ENCODE measurements at places on chromosomes 2 and 18.

DNA sequence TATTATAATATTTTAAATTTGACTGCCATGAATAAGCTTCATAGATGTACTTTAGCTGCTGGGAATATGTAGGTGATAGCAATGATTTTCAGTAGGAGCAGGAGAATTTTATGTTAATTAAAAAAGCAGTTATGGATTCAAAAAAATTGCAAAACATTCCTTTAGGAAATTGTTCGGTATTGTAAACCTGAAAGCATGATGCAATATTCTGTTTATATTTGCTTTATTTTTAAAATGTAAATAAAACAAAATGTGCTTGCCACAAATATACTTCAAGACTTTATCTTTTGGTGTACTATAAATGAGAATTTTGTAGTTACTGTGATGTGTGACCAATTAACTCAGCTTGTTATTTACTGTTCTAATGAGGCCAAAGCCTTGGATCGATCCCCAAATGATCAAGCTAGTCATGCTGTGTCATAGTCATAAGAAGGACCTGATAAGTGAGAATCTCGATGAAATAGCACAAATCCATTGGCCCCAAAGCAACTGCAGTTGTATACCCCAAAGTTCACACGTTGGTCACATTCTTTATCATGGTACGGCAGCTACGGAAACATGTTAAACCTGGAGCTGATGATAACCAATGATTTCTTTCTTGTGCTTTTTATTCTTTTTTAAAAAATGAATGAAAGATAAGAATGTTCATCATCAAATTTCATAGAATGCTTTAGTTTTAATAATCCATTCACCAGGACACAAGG is 23.6 kb upstream of the ATIC start:
- no peak for DNase-seq

DNA sequence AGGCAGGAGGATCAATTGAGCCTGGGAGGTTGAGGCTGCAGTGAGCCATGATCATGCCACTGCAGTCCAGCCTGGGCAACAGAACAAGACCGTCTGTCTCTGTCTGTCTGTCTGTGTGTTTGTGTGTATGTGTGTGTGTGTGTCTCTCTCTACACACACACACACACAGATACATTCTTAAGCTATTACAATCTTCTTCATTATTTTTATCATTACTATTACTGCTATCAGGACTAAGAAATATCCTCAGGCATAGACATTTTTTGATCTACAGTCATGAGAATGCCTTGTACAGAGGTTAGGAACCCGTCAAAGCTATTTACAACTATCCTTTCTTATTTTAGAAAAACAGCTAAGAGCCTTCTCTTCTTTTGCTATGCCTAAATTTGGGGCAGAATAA is 207.4 kb downstream of the NEDD4L start:
- DNase-seq = no peak

- DNase-seq = peak; percentile 49
These were observed 2.5 kb downstream of the RTN4 start for GRCh38 chr2:55047677-55048299.

GRCh38 chr2:218607436-218608115 is at the start of gene PLCD4:
Gene PLCD4, plus strand, starts transcription at chr2:218607899. Its CDS starts 7,841 bp downstream, at chr2:218615740.
- peak; percentile 8 for DNase-seq

DNA sequence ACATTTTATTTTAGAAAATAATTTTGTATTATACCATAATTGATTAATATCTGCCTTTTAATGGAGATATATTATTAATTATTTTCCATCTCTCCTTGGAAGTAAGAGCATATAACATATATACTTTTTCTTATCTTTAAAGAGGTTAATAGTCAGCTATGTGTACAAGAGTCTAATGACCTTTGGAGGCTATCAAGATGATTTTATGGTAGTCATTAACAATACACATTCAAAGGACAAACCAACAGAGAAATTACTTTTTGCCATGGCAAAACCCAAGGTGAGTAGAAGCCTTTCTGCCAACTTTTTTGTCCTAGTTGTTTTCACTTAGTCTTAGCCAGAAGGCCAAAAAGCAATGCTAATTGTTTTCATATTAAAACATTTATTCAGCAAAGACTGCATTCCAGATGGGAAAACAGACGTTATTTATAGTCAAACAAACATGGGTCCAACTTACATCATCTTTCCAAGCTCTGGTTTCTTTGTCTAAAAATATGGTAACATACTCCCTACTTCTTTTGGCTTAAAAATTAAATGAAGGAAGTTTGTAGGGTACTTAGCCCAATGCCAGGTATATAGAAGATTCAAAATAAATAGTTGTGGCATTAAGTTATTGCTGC is 9.6 kb upstream of the DYNC2LI1 start:
- DNase-seq = no peak

DNA sequence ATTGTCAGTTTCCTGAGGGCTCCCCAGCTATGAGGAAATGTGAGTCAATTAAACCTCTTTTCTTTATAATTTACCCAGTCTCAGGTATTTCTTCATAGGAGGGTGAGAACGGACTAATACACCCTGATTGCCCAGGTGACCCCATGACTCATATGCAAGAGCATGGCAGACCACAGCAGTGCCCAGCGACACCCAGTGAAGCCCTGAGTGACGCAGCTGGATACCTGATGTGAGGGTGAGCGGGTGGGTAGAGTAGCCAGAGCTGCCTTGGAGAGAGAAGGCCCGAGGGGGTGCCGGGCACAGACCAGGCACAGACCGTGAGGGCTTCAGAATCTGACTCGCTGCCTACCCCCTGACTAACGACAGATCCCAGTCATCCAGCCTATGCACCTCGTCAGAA is 15.4 kb downstream of the ALPG start:
- DNase-seq = no peak

GRCh38 chr18:75200605-75201280 is 8.2 kb downstream of the PTGR3 start:
- DNase-seq = no peak

- no peak for DNase-seq
These were observed 447.6 kb upstream of the ID2 start for GRCh38 chr2:8234253-8234652.

DNA sequence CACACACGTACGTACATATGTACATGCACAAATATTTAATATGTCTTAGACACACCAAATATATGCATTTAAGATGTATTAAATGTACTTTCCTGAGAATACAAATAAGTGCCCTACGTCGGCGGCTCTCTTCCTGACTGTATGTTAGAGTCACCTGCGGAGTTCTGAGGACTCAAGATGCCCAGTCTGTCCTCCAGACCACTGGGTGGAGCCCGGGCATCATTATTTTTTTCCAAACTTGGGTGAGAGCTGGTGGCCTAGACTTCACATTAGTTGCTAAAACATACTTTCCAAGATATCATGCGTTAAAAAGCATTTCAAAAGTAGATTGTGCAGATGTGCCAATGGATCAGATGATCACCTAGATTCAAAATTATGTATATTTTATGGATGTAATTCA is 2.9 kb downstream of the IL18R1 start:
- no peak for DNase-seq

DNA sequence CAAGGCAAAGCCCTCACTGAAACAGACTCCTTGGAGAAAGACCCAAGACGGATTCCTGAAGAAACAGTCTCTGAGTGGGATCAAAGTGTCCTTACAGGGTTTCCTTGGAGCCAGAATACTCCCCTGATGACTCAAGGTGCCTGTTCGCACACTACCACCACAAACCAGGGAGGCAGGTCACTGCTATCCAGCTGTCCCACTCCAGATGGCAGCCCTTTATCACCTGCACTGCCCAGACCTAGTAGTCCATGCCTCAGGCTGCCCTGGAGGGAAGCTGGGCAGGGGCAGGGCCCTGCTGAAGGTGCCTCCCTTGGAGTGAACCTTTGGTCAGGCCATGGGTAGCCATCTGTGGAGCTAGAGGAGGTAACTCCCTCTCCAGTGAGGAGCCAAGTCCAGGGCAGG is 34.1 kb downstream of the TRABD2A start:
- DNase-seq = no peak

DNA sequence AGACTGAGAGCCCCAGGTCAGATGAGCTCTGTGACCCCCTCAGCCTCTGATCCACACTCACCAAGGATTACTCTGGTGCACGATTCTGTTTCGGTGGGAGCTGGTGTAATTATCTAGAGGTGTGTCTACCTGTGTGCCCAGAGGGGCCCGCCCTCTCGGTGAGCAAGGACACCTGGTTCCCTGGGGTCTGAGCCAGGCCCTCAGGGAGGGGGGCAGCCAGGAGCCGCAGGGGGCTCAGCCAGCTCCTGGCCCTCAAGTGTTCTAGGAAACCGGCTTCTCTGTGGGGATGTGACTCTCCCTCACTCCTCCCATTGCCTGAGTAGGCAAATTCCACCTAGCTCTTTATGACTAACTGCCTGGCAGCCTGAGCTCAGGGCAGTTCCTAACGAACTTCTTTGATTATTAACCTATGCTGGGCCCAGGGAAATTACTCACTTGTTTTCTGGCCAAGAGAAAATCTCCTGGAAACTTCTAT is 17.4 kb downstream of the AGAP1 start:
- DNase-seq = peak; percentile 30

GRCh38 chr2:44321360-44321759 is 39.9 kb downstream of the PREPL start:
- DNase-seq = no peak

DNA sequence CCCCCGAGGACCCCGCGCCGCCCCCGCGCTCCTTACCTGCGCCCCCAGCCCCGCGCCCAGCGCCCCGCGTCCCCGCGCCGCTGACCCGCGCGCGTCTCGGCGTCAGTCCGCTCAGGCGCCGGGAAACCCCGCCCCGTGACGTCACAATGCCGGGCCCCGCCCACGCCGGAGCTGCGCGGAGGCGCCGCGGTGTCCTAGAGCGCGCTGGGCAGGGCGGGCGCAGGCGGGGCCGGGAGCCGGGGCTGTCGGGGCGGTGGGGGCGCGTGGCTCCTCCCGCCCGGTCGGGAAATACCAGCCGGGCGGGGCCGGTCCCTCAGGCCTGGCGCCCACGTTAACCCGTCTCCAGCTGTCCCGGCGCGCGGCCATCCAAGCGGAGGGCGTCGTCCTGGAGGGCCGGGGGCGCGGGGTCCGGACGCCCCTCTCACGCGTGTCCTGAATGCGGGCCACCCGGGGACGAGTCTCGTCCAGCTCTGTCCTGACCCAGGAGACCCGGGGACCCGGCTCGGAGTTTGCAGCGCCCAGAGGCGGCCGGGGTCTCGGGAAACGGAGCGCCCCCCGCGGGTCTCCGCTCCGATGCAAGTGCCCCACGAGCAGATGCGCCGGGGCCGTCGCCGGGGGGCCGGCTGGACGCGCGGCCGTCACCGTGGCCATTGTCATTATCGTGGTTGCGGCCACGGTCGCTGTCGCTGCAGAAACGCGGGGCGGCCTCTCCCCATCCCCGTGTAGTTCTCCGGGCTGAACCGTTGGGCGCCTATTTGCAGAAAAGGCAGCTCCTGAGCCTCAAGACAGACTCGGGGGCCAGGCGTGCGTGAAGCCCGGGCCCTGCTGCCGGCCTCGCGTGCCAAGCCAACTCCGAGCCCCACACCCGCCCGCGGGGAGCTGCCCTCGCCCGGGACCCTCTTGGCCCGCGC is at the start of gene SLC66A2:
Gene SLC66A2 (minus strand): TSS at position 109 of the 911 bp plus-strand sequence. CDS start 727 bp downstream, outside the sequence.
- DNase-seq = peak; percentile 93

GRCh38 chr18:27854631-27855030 is 322.3 kb downstream of the CDH2 start:
- DNase-seq = no peak

DNA sequence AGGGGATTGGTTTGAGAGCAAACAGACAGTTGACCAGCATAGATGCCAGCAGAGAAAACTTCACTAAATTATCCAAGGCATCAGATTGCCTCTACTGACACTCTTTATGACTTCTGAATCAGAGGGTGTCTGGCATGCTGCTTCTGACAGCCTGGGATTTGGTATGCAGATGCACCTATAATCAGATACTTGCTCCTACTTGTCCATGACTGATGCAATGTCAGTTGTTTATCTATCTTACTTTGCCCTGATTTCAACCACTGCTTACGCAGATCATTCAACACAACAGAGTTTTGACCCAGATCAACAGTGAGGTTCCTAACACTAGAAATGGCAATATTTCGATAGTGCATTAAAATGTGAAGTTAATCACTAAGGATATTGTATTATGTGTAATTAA is 22.6 kb upstream of the CALCRL start:
- DNase-seq = no peak

GRCh38 chr18:2994603-2995432 is 18.1 kb downstream of the LPIN2 start:
- no peak for DNase-seq

DNA sequence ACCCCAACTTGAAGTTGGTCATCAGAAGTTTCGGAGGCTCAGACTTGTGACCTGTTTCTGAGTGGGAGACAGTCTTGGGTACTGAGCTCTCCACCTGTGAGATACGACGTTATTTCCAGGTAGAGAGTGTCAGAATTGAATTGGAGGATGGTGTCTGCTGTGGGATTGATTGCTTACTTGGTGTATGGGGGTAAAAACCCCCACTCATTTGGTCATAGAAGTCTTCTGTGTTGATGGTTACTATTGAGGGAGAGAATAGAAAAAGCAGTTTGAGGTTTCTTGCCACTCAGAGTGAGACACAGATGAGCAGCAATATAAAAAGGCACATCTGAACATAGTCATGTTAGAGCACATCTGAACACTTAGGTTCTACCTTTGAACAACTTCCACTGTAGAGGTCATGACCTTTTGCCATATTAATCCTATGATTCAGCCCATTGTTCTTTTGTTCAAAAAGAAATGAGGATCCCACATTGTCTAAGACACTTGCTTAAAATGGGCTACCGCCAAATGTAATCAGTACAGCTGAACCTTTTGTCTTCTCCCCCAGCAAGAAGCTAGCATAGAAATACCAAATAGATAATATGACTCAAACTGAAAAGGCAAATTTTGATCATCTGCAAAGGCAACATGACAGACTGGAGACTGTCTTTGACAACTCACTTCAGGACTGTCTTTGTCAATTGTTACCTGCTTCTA is 73.3 kb downstream of the NAB1 start:
- DNase-seq = no peak

DNA sequence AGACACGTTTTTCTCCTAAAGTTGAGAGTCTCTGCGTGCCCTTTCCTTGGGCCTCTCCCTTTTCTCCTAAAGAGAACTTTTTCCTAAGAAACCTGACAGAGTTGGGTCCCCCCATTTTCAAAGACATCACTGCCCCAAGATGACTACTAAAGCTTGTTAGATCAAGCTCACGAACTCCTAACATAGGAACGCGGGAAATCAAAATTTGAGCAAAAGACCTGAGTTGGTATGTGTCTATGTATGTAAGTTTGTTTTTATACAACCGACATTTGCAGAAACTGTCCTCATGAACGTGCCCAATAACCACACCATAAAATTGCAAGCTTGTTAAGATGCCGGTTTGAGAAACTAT is 1.4 kb downstream of the HOXD13 start:
- DNase-seq = peak; percentile 39

Measured in NCI-H1417 (cell line).